ENCODE measurements at places on chromosomes 7 and 10. TPM values are rescaled to one million over a fixed set of nuclear protein-coding genes. Genes with fewer than 3 reads are reported as not detected.

- DNase-seq, result no peak
Observed at GRCh38 chr10:69732147-69732825, 69.4 kb upstream of the COL13A1 start.

DNA sequence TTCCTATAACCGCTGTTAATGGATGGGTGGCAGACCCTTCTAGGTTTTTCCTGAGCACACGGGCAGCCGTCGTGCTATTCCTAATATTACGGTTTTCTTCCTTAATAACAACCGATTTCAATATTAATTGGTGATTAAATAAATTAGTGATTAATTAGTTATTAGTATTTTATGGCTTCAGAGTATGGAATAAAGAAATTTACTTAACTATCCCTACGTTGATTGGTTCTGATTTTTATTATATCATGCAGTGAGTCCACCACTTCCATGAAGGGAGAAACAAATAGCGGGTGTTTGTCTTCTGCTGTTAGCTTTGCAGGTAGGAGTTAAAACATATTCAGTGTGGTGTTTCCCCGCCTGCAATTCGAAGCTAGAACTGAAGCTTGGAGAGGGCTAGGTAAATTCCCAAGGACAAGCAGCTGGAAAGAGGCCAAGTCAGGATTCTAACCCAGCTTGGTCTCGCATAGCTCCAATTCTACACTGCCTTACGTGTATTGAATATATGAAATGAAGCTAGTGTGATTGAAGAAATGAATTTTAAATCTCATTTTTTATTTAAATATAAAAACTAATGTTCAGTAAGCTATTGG is 928 bp upstream of the CSTF2T start:
- no peak for DNase-seq

The PRSS58 gene
- total RNA-seq, result not detected

DNA sequence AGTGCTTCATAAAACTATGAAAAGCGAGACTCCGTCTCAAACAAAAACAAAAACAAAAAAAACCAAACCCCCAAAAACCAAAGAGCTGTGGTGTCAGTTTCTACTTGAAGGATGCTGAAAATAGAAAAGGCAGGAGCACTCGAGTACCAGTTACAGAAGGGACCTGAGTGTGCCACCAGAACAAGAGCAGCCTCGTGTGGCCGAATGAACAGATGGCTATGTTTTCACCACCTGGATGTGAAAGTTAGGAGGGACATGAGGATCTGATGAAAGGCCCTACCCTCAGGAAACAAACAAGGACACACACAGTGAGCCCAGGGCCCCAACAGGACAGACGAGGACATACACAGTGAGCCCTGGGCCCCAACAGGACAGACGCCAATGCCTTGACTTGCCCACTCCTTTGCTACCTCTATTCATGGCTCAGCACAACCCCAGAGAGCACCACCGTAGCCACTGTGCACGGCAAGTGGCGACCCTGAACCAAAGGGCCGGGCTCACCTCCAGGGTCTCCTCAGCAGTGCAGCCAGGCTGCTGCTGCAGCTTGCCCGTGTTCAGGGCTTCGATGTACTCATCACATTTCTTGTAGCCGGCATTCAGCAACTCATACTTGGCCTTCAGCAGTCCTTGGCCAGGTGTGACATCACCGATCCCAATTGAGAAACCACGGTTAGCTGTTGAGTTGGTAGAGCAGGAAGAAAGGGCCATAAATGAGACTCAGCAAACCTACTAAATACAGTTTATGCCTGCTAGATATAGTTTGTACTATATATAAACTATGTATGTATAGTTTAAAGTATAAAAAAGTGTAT is 24.9 kb downstream of the POLR3A start:
- DNase-seq, result no peak

Measured in H9 (cell line).